ENCODE measurements at places on chromosomes 2 and 18.

- DNase-seq = no peak
Observed at GRCh38 chr2:168119515-168120141, 127.8 kb downstream of the STK39 start.

DNA sequence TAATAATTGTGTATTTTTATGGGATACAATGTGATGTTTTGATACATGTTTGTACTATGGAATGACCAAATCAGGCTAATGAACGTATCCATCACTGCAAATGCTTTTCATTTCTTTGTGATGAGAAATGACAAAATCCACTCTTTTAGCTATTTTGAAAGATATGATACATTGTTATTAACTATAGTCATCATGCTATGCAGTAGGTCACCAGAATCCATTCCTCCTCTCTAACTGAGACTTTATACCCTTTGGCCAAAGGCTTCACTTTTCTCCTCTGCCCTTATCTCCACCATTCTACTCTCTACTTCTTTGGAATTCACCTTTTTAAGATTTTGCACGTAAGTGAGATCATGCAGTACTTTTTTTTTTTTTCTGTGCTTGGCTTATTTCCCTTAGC lies 44.5 kb upstream of the TMEM17 start:
- DNase-seq = no peak

- no peak for DNase-seq
Observed at GRCh38 chr2:69213782-69214181, 173.2 kb downstream of the GFPT1 start.

- DNase-seq = no peak
Observed at GRCh38 chr2:62660582-62661262, 44.8 kb upstream of the EHBP1 start.

DNA sequence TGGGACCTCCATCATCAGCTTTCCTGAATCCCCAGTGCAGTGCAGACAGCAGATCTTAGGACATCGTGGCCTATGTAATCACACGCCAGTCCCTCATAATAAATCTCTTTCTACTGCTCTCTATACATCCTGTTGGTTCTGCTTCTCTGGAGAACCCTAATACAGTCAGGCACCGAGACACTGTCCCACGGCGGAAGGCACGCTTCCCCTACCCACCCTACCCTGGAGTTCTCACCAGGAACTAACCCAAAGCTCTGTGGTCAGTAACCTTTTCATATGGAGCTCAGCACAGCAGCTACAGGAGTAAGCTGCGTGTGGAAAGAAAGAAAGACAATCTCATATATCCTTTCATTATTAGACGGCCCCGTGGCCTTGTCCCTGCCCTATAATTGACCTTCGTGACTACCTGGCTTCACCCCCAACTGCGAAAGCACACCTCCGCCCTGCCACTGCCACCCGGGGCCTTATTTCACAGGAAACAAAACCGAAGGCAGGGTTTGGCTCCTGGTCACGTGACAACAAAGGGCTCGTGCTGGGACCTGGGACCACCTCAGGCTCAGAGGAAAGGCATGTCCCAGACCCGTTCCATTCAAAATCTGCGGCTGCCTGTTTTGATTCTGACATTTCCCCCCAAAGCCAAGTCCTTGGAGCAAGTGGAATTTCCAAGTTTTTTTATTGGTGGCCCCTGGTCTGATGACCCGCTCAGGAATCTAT lies 99.7 kb upstream of the ODC1 start:
- no peak for DNase-seq

GRCh38 chr2:105592288-105592687 lies 152.4 kb upstream of the NCK2 start:
- no peak for DNase-seq

DNA sequence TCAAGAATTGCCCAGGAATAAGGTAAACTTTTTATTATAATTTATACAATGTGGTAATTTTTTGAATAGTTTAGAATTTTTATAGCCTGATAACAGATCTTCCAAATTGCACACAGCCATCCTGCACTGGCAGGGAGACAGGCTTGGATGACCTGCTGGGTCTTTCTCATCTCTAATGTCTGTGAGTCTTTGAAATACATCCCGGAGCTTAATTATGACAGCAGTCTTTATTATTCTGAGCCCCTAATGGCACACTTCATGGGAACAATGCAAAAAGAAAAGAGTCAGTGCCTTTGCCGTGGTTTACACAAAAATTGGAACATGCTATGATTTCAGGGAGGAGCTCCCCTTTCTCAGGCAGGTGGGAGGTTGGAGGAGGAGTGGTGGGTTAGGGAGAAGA lies 71.0 kb downstream of the TMEM182 start:
- DNase-seq = no peak

- no peak for DNase-seq
Observed at GRCh38 chr18:3872641-3873040, 422.7 kb downstream of the TGIF1 start.
